ENCODE measurements at places on chromosomes 16 and 17. TPM values are rescaled to one million over a fixed set of nuclear protein-coding genes. Genes with fewer than 3 reads are reported as not detected.

GRCh38 chr17:16516594-16517051 lies 24.6 kb upstream of the LRRC75A start:
- DNase-seq = no peak

The TBX2 gene
- 7.4 TPM for total RNA-seq

DNA sequence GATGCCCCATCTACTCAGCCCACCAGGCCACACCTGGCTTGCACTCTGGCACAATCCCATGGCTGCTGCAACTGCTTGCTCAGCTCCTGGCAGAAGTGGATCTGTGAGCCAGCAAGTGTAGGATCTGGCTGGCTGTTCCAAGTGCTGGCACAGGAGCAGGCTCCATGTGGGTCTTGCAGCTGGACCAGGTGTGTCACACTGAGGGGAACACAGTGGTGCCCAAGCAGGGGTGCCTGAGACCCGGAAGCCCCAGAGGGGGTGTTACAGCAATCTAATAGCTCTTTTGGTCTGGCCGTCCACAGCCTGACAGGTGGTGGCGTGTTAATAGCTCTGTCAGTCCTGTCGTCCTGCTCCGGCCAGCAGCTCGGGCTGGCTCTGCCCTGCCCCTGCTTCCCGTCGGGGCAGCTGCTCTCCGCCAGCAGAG lies 19.6 kb upstream of the GOT2 start:
- DNase-seq = no peak

- no peak for DNase-seq
Observed at GRCh38 chr17:80160536-80160935, 9.3 kb upstream of the CARD14 start.

DNA sequence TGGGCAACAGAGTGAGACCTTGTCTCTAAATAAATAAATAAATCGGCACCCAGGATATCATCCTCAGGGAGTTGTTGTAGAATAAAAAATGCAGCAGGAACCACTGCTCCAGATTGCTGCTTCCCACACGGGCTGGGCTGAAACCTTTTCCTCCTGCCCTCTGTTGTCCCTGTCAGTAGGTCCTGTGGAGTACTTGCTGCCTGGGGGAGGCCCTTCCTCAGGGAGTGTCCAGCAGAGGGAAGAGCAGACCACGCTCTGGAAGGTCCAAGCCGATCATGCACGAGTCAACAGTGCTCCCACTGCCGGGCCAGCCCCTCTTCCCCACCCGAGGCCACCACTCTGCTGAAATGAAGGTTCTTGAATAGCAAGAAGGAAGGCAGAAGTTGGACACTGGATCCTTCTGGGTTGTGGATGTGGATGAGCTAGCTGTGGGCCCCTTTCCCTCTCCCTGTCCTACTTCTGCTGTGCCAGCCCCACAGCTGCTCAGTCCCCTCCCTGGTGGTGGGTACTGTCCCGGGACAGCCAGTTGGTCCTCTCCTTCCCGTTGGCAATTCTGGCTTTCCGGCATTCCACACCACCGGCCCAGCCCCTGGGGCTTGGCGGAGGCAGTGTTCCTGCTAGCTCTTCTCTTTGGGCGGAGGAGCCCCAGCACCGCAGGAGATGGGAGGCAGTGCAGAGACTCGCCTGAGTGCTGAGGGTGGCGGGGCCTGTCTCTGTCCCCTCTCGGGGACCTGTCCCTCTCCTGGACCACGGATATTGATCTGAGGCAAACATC lies 10.8 kb downstream of the CDK5R1 start:
- DNase-seq = no peak

GRCh38 chr16:21565507-21565860 lies 33.9 kb upstream of the METTL9 start:
- DNase-seq = no peak

The MYCBPAP gene
- total RNA-seq = not detected
